NCI-H1105 (cell line): ENCODE measurements at places on chromosomes 7 and 10.

GRCh38 chr10:97314671-97315070, 4.4 kb upstream of the FRAT1 start:
- DNase-seq: no peak

DNA sequence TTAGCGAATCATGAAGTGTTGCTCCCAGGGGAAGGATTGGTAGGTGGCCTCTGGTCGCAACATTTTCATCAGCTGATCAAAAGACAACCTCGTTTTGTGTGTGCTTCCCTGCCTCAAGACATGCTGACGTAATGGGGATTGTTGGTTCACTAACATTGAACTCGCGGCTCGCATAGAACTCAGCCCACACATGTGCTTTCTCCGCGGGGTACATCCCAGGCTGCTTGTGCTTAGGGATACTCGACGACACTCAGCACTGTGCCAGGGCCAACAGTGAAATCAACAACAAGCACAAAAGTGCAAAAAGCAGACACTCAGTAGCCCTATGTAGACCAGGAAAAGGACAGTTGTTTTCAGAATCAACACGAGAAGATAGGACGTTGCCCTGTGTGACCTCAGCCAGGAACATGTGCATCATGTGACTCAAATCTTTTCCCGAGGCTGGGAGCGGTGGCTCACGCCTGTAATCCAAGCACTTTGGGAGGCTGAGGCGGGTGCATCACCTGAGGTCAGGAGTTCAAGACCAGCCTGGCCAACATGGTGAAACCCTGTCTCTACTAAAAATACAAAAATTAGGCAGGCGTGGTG, 20.8 kb downstream of the WIPI2 start:
- no peak for DNase-seq

GRCh38 chr7:149833495-149834130, 4.6 kb upstream of the ZNF862 start:
- no peak for DNase-seq

DNA sequence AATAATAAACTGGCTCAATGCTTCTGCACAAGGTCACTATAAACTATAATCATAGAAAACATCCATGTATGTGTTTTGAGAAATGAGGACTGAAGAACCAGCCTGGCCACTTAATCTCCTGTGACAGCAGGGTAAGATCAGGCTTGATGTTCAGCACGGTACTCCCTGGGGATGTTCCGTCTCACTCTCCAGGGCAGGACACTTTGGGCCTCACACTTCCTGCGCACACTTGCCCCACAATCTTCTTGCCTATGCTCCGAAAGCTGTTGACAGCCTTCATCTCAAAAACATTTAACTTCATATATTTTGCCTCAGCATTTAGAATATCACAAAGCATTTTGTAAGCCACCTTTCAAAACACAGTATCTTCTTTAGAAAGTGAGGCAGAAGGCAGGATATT, 92.7 kb downstream of the PARD3 start:
- DNase-seq: no peak

DNA sequence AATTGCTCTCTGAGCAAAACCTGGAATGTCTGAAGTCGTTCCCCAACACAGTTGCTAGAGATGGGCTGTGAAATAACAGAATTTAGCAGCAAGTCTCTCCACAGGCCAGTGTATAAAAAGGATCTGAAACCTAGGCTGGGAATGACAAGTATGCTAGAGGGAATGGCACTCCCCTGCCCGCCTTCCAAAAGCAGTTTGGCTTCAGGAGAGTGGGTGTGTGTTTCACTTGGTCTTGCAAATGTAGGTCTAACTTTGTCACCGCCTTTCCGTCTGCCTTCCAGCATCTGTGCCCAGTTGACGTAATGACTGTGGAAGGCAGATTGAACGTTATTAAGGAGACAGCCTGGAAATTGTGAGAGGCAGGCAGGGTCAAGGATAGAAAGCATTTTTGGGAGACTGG, 18.0 kb upstream of the MTURN start:
- no peak for DNase-seq

- no peak for DNase-seq
Observed at GRCh38 chr7:2821842-2822507, 22.1 kb downstream of the GNA12 start.

DNA sequence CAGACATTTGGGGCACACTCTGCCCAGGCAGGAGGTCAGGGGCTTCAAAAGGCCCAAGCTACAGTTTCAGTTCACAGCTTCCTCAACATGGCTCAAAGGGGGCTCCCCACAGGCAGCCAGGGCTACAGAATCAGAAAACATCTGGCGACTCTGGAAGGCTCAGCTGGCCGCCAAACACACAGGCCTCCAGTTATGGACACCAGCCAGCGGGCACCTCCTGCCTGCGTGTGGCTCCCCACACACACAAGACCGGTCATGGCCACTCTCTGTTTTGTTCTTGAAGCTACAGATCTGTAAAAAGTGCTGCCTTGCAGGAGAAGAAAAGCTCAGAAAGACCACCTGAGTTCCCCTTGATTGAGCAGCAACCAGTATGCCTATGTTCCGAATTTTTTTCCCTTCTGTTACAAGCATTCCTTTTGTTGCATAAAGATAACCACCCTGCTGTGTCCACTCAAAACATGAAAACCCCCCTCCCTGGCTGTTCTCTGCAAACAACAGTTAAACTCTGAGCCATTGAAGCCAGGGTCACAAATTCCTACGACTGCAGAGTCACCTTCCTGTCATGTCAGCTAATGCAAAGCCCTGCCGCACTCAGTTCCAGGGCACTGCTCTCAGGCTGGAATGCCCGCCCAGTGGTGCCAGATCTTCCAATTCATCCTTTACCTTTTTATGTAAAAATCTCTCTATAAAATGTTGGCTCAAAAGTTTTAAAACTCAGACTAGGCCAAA, 33.6 kb downstream of the VSTM4 start:
- DNase-seq: no peak

GRCh38 chr7:42010751-42011150, 226.3 kb downstream of the GLI3 start:
- no peak for DNase-seq

- DNase-seq: no peak
Observed at GRCh38 chr7:120856621-120857352, 1.2 kb downstream of the TSPAN12 start.

GRCh38 chr7:16027396-16027795, 340.9 kb upstream of the MEOX2 start:
- DNase-seq: no peak

- DNase-seq: no peak
Observed at GRCh38 chr7:25289518-25289917, 61.2 kb upstream of the NPVF start.
